Hippocampal formation (tissue), 2 donors: ENCODE measurements at places on chromosomes 1 and 21.

GRCh38 chr1:84869720-84870119 lies 23.3 kb downstream of the LPAR3 start:
- no peak for DNase-seq

GRCh38 chr1:218463194-218464156 lies 118.3 kb downstream of the TGFB2 start:
- DNase-seq, result no peak

- no peak for DNase-seq
These were observed 36.5 kb upstream of the RC3H1 start for GRCh38 chr1:174058624-174059023.

DNA sequence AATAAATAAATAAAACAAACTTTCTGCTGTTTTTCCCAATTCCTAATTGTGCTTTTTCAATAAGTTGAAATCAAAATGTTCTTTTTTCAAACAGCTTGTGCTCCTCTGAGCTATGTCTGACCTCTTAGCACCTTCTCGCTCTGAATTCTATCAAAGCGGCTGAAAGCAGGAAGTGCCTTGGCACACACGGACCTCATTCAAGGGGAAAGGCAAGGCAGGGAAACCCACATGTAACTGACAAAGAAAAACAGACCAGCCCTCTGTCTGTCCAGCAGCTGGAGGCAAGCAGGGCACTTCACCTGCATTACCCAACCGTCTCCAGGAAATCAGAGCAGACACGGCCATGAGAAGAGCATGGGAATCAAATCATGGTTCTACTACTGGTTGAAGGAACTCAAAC lies 56.7 kb downstream of the PLPP3 start:
- no peak for DNase-seq

DNA sequence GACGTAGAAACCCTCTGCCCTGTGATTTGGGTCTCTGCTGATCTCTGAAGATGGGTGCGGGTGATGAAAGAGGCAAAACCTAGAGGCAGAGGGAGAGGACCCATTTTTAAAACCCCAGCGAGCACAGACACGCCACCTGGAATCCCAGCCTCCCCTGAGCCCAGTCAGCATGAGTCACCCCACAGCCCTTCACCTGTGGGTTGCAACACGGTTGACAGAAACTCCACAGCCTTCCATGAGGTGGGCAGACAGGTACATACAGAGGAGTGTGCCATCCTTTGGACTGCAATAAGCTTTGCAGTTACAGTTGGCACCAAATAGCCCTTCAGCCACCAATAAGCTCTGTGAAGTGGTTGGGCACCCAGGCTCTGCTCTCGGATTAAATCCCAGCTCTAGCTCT lies 2.1 kb upstream of the GRHL3 start:
- no peak for DNase-seq
